Effector memory CD4-positive, alpha-beta T cell (primary cell): ENCODE measurements at places on chromosomes 11 and 22.
A peak's percentile ranks its signal among the peaks of the same experiment; 100 is the strongest.

DNA sequence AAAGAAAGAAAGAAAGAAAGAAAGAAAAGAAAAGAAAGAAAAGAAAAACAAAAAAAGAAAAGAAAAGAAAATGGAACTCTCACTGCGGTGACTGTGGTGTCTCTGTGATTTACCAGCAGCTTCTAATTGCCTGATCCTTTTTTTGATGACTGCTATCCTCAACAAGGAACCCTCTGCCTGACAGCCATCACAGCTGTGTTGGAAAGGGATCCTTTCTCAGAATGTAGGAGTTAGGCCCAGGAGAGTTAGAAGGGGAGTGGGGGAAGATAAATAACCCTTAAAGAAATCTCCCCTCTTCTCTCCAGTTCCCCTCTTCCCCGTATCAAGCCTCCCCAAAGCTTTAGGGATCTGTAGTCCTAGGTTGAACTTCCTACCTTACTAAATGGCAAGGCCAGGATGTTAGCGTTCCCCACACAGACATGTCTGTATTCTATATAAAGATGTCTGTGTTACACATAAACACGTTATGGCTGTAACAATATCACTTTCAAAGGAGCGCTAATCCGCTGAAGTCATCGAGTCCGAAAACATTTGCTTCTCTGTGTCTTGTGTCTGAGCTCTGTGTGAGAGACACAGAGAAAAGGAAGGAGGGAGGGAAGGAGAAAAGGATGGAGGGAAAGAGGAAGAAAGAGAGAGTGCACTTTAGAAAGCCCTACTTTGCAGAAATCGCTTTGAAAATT lies 26.8 kb upstream of the WT1 start:
- DNase-seq: no peak
- no peaks in the 10 kb centered on the region for H3K36me3 ChIP-seq
- H3K27ac ChIP-seq: no peak overlapping the region
- no peaks in the 10 kb centered on the region for H3K27me3 ChIP-seq
- no peaks in the 10 kb centered on the region for H3K4me1 ChIP-seq

- no peaks in the 10 kb centered on the region for H3K27me3 ChIP-seq
- no peak overlapping the region for H3K4me3 ChIP-seq
- no peaks in the 10 kb centered on the region for H3K4me1 ChIP-seq
- no peak overlapping the region for H3K27ac ChIP-seq
Observed at GRCh38 chr11:78759071-78759470, 184.4 kb upstream of the NARS2 start.

- no peaks in the 10 kb centered on the region for H3K4me1 ChIP-seq
- no peaks in the 10 kb centered on the region for H3K36me3 ChIP-seq
- H3K27me3 ChIP-seq: no peaks in the 10 kb centered on the region
- H3K4me3 ChIP-seq: no peak overlapping the region
- DNase-seq: no peak
Observed at GRCh38 chr11:106568632-106569031, 449.6 kb downstream of the GUCY1A2 start.

DNA sequence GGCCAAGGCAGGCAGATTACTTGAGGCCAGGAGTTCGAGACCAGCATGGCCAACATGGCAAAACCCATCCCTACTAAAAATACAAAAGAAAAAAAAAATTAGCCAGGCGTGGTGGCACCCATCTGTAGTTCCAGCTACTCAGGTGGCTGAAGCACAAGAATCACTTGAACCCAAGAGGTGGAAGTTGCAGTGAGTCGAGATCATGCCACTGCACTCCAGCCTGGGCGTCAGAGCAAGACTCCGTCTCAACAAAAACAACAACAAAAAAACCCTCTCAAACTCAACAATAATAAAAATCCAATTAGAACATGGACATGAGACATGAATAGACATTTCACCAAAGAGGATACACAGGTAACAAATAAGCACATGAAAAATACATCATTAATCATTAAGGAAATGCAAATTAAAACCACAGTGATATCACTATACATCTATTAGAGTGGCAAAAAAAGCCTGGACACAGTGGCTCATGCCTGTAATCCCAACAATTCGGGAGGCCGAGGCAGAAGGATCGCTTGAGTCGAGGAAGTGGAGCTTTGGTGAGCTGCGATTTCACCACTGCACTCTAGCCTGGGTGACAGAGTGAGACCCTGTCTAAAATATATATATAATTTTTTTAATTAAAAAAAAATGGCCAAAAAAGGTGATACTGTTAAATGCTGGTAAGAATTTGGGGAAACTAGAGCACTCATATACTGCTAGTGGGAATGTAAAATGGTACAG lies 12.7 kb upstream of the SEPTIN5 start:
- no peak for DNase-seq
- no peak overlapping the region for H3K27ac ChIP-seq
- no peaks in the 10 kb centered on the region for H3K36me3 ChIP-seq
- no peaks in the 10 kb centered on the region for H3K4me1 ChIP-seq
- no peak overlapping the region for H3K4me3 ChIP-seq

GRCh38 chr11:36417154-36417553 lies 92.9 kb downstream of the TRAF6 start:
- peaks cover 22% of the 10 kb centered on the region for H3K4me1 ChIP-seq
- H3K4me3 ChIP-seq: no peak overlapping the region
- no peak overlapping the region for H3K27ac ChIP-seq
- H3K27me3 ChIP-seq: no peaks in the 10 kb centered on the region

GRCh38 chr11:8234425-8234821 lies 29.3 kb downstream of the LMO1 start:
- no peaks in the 10 kb centered on the region for H3K27me3 ChIP-seq
- no peak for DNase-seq
- H3K36me3 ChIP-seq: no peaks in the 10 kb centered on the region
- no peaks in the 10 kb centered on the region for H3K4me1 ChIP-seq
- H3K4me3 ChIP-seq: no peak overlapping the region

GRCh38 chr11:12914400-12914912 lies 94.7 kb upstream of the RASSF10 start:
- DNase-seq: peak; percentile 1
- H3K27me3 ChIP-seq: no peaks in the 10 kb centered on the region
- no peaks in the 10 kb centered on the region for H3K36me3 ChIP-seq
- no peak overlapping the region for H3K27ac ChIP-seq

DNA sequence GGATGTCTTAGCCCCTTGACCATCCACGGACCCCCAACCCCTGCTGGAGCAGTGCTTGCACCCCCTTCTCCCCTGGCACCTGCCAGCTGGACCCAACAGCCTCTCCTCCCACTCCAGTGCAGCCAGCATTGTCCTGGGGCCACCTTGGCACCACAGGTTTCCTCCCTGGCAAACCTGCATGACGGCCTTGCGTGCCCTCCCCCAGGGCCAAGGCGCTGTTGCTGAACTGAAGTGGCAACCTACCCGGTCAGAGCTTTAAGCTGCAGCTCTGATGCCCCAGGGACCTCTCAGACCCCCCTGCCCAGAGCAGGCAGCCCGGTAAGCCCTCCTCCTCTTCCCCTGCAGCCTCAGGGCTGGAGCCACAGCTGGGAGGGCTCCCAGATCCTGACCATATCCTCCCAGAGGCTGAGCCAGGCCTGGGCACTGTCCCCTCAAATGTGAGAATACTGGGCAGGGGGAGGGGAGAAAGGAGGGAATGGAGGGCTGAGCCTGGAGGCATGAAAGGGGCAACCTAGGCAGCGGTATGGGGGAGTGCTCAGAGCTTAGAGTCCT lies 1.8 kb upstream of the LRRC75B start:
- H3K27ac ChIP-seq: no peak overlapping the region
- DNase-seq: no peak
- H3K4me3 ChIP-seq: no peak overlapping the region
- no peaks in the 10 kb centered on the region for H3K27me3 ChIP-seq

DNA sequence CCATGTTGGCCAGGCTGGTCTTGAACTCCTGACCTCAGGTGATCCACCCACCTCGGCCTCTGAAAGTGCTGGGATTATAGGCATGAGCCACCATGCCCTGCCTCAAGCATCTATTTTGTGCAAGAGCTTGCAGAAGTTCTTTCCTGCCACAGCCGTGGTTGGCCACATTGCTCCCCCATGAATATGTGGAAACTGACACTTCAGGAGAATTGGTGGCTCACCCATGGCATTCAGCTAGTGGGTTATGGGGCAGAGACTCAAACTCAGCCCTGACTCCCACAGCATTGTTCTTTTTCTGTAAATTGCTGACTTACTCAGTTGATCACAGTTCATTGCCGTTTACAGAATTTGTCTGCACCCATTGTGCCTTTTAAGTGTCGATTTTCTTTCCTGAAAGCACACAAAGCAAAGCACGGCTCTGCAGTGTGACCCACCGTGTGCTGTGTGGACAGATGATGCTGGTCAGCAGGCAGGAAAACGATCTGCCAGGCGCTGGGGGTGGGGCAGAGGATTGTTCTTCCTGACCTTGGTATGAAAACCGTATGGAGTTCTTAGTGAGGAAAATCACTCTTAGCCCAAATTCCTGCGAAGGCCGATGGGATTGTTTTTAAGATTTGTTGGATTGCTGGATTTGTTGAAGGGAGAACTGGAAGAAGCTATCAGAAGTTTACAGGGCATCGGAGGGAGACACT lies 115.6 kb downstream of the PTPRJ start:
- DNase-seq: no peak
- H3K27me3 ChIP-seq: no peaks in the 10 kb centered on the region
- H3K4me1 ChIP-seq: no peaks in the 10 kb centered on the region

DNA sequence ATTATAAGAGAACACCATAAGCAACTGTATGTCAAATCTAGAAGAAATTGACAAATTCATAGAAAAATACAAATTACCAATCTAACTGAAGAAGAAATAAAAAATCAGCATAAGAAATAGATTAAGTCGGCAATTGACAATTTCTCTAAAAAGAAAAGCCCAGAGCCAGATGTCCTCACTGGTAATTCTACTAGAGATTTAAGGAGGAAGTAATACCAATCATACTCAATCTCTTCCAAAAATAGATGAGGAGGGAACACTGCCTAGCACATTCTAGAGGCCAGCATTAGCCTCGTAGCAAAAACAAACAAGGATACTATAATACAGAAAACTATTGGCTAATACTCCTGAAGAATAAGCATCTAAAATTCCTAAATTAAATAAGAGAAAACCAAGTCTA lies 40.4 kb upstream of the IGLL5 start:
- no peaks in the 10 kb centered on the region for H3K36me3 ChIP-seq
- H3K27me3 ChIP-seq: no peaks in the 10 kb centered on the region
- no peak overlapping the region for H3K4me3 ChIP-seq
- H3K4me1 ChIP-seq: peaks cover 9% of the 10 kb centered on the region
- H3K27ac ChIP-seq: no peak overlapping the region

DNA sequence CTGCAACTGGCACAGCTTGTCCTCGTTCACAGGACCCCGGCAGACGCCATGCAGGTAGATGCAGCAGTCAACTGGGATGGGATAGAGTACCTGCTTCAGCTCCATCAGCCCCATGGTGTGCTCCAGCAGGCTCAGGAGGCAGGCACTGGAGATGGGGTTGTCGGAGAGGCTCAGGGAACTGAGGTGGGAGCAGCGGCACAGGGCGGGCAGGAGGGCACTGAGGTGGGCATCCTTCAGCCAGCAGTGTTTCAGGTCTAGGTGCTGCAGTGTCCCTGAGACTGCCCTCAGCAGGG lies 8.7 kb upstream of the TOP3B start:
- no peak overlapping the region for H3K27ac ChIP-seq
- H3K4me3 ChIP-seq: no peak overlapping the region
- H3K27me3 ChIP-seq: no peaks in the 10 kb centered on the region
- no peaks in the 10 kb centered on the region for H3K4me1 ChIP-seq

DNA sequence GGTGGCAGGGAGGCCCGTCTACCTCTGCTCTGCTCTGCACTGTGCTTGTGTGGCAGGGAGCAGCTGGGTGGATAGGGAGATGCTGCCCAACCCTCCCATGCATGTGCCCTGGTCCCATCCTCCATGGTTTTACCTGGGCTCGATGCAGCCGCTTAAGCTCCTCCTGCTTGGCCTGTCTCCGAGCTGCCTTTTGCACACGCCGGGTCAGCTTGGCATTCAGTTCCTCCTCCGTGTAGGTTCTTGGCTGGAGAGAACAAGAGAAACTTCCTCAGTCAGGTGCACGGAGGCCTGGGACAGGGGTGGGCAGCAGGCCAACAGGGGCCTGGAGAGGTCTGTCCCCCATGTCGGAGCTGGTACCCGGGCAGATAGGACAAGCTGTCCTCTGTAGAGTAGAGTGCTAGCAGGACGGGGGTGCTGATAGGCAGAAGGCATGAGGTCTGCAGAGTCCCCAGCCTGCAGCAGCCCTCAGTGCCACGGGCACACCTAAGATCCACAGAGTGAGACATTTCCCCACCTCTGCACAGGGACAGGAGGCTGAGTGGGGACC lies 36.4 kb upstream of the BID start:
- no peak for DNase-seq
- peaks cover 28% of the 10 kb centered on the region for H3K36me3 ChIP-seq
- H3K27me3 ChIP-seq: no peaks in the 10 kb centered on the region
- no peaks in the 10 kb centered on the region for H3K4me1 ChIP-seq
- no peak overlapping the region for H3K27ac ChIP-seq

- peaks cover 24% of the 10 kb centered on the region for H3K36me3 ChIP-seq
- no peak overlapping the region for H3K4me3 ChIP-seq
- peaks cover 29% of the 10 kb centered on the region for H3K4me1 ChIP-seq
- H3K27me3 ChIP-seq: no peaks in the 10 kb centered on the region
- no peak overlapping the region for H3K27ac ChIP-seq
Observed at GRCh38 chr11:8686325-8686724, 3.7 kb downstream of the RPL27A start.

GRCh38 chr11:134583397-134583990 lies 171.5 kb upstream of the B3GAT1 start:
- no peak for DNase-seq
- H3K4me3 ChIP-seq: no peak overlapping the region
- H3K27ac ChIP-seq: no peak overlapping the region
- no peaks in the 10 kb centered on the region for H3K36me3 ChIP-seq
- H3K27me3 ChIP-seq: peaks cover 6% of the 10 kb centered on the region

- H3K27me3 ChIP-seq: no peaks in the 10 kb centered on the region
- H3K36me3 ChIP-seq: no peaks in the 10 kb centered on the region
- H3K27ac ChIP-seq: no peak overlapping the region
- DNase-seq: no peak
- no peaks in the 10 kb centered on the region for H3K4me1 ChIP-seq
Observed at GRCh38 chr22:47207846-47208554, 445.6 kb downstream of the TBC1D22A start.
